ENCODE measurements at places on chromosomes 4 and X.

DNA sequence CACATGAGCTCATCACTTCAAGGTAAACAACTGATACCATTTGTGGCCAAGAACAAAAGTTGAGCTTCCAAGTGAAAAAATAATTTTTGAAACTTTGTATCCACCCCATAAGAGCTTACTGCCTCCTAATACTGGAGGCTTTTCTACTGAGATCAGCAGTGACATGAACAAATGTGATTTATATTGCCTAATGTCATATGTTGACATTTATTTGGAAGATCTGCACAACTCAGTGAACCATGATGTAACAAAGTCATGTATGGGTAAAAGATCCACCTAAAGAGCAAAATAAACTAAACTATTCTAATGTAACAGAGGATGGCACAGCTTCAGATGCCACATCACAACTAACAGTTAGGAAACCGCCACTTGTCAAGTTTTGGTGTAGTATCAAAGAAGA, 65.8 kb downstream of the AFAP1 start:
- DNase-seq, result no peak

DNA sequence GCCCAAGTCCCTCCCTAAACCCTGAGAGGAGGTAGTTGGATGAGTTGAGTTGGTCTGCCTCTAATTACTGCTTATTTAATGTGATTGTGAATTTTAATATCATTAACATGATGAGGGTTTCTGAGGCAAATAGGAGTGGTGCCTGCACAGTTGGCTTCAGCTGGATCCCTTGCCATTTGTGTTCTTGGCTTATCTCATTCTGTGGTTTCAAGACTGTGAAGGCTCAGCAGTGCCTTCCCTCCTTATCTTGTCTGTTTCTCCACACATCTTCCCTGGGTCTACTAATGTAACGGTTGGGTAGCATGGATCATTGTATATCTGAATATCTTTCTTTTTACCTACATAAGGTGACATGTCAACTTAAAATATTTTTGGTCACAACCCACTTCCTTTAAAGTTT, 1.6 kb upstream of the SLC10A4 start:
- no peak for DNase-seq

DNA sequence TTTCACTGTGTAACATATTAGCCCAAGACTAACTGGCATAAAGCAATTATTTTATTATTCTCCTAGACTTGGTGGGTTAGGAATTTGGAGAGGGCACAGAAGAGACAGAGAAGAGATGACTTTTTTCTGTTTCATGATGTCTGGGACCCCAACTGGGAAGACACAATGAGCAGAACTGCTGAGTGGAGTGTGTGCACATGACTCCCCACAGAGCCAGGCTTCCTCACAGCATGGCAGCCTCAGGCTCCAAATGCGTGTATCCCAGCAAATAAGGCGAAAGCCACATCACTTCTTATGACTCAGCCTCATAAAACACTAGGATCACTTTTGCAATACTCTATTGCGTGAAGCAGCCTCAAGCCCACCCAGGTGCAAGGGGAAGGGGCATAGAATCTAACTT, 68.4 kb downstream of the MFAP3L start:
- DNase-seq, result no peak

DNA sequence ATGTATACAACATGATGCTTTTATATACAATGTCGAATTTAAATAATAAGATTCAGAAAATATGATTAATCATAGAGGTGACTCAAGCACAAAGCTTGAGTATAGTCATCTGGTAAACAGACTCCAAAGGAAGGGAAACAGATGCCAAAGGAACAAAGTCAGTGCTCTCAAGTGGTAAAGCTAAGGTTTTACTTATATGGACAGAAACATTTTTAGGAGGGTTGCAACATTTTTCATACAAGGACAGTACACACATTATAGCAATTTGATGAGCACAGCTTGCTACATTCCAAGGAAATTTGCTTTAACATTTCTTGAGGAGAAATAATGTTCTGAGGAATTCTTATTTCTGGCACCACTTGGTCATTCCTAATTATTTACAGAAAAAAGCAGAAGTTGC, 333.4 kb upstream of the AADAT start:
- DNase-seq, result peak; percentile 89

- DNase-seq, result no peak
Observed at GRCh38 chr4:137509855-137510282, 22.4 kb downstream of the PCDH18 start.

DNA sequence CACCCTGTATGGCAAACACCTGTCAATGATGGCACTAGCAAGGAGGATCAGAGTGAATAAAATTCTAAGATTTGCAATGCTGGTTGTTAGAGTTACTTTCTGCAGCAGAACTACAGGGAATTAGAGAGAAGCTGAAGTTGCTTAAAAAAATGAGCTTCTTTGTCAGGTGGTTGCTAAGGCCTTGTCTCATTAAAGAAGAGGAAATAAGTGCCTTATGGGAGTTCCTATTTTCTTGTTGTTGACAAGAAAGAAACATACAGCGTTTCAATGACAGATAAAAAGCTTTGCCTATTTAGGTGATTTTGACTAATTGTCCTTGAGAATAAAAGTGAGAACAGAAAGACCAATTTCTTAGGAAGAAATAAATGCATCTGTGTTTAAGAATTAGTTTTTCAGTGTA, 106.0 kb upstream of the ARHGAP24 start:
- no peak for DNase-seq

GRCh38 chrX:130801901-130802300, 101.1 kb downstream of the ENOX2 start:
- DNase-seq, result no peak

DNA sequence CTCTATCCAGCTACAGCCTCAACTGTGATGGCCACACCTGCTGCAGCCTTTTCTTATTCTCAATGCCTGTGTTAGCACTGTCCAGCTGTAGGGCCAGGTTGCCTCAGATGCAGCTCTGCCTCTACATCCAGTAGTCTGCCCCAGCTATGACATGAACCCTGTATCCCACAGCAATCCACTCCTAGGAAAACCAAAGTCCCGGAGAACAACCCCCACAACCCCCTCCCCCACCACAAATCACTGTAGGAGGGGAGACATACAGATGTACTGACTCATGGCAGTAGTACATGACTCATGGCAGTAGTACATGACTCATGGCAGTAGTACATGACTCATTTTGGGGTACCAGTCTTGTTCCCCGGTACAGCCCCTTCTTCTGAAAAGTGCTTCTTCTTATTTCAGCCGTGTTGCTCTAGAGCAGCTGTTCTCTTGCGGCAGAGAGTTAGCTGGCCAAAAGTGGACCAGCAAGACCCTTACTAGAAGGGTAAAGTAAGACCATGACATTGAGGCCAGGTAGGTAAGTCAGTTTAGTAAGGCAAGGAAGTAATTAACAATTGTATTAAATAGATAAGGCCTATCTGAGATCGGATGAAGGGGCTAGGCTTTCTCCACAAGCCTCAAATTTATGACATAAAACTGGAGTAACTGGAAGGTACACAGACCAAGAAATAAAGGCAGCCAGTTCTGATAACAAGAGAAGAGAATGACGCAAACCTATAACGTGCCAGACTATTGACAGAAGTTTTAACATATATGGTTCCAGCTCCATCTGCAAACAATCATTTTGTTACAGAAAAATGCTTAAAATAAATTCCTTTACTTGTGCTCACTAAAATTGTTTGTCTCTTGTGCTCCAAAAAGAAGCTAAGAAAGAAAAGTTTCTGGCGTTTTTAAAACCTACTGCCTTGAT, 221.4 kb downstream of the TACR3 start:
- DNase-seq, result peak; percentile 52

DNA sequence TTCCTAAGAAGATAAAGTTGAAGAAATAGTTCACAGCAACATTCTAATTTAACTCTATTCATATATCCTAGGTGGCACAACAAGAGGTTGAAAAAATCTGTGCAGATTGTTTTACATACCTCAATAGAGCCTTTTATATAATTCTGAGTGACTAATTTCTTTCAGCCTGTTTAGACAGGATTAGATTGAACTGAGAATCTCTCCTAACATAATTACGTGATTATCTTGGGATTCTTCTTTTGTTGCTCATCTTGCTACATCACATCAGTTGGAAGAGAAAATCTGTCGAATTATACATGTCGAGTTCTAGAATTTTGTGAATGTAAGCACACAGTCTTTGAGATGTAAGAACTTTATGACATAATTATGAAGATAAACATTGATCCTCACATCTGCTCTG, 1873.7 kb upstream of the IGFBP7 start:
- no peak for DNase-seq

- no peak for DNase-seq
Observed at GRCh38 chr4:108774809-108775530, 12.1 kb upstream of the ETNPPL start.

Data from HS-5 (cell line).